ENCODE measurements at places on chromosomes 1 and 21.
A peak's percentile ranks its signal among the peaks of the same experiment; 100 is the strongest.

DNA sequence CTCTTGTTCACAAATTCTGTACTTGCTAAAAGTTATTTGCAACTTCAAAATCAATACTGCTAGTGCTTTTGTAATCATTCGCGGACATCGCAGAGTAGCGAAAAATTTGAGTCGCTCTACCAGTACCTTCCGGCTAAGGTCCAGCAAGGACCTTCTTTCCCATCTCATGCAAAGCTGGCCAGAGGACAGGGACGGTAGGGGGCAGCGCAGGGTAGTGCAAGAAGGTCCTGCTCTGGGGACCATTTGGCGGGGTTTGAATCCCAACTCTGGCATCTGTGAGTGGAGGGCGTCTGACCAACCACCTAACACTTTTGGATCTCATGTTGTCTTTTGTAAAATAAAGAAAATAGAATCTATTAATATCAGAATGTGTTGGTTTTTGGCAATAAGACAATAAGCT is 258.3 kb downstream of the SPATA17 start:
- DNase-seq: peak; percentile 13

DNA sequence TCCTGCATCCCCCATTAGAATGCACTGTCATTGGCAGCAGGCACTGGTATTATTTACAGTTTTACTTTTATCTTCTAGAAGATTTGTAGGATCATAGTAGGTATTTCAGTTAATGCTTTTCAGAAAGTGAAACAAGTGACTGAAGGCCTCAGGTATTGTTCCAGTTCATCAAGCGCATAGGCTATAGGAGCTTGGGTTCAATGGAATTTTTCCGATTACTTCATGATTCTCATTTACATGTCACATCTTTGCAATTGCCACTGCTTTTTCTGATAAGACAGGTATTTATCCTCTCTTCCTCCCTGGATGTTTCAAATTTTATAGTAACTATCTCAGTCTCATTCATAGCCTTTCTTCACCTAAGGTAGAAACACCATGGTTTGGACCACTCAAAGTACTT is 161.3 kb downstream of the NTPCR start:
- no peak for DNase-seq

DNA sequence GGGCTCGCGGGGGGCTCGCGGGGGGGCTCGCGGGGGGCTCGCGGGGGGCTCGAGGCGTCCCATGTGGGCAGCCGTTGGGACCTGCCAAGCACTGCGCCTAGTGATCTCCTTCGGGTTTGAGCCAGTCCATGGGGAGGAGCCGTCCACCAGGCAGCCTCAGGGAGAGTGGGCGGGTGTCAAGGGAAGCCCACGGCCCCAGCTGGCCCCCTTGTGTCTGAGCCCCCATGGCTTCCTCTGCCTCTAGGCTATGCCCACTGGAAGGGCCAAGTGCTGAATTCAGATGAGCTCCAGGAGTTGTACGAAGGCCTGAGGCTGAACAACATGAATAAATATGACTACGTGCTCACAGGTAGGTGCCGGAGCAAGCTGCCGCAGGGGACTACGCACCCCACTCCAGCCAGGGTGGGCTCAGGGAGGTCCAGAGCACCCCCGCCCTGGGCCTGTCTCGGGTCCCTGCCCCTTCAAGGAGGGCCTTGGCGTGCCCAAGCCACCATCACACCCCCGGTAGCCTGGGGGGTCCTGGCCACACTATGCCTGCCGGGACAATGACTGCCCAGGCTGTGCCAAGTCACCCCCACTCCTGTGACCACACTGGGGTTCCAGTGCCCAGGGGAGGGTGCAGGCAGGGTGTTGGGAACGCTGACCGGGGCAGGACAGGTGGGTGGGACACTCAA is 22.6 kb downstream of the PDXK start:
- DNase-seq: no peak

DNA sequence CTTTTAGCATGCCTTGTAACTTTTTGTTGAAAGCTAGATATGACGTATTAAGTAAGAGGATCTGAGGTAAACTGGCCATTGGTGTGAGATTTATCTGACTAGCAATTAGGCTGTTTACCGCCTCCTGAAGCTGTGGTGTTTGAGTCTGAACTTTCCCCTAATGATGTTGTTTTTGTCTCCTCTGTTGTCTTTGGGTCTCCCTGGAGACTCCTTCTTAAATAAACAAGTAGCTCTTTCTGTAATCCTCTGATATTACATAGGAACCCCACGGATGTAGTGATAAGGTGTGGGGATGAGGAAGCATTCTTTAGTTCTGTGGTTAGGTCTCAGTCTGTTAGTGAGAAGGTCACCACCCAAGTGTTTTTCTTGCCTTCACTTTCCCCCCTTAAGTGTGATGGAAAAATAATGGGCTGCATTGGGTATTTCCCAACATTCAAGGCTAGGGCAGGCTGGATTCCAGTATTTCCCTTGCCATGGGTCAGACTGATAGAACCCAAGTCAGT is 33.0 kb downstream of the PRSS38 start:
- no peak for DNase-seq

DNA sequence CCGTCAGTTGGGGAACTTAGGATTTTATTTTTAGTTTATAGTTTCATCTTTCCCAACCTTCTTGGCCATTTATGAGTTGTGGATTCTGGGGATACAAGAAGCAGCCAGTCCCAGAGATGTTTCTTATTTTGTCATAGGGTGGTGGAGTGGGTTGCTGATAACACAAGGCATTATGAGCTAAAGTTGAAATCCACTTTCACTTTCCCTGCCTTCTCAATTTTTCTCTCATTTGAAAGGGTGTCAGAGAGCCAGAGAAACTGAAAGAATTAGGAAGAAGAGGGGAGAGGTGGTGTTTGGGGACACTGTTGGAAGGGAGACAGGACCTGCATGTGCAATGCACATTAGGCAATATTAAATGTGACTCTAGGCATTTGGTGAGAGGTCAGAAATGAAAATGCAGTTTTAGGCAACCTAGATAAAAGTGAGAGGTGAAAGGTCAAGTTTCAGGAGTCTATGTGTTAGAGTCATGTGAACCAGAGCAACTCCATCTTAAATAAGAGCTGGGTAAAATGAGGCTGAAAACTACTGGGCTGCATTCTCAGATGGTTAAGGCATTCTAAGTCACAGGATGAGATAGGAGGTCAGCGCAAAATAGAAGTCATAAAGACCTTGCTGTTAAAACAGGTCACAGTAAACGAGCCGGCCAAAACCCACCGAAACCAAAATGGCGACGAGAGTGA is 71.1 kb upstream of the F3 start:
- DNase-seq: peak; percentile 68

- no peak for DNase-seq
These were observed 63.5 kb upstream of the DMRTB1 start for GRCh38 chr1:53395671-53396215.

DNA sequence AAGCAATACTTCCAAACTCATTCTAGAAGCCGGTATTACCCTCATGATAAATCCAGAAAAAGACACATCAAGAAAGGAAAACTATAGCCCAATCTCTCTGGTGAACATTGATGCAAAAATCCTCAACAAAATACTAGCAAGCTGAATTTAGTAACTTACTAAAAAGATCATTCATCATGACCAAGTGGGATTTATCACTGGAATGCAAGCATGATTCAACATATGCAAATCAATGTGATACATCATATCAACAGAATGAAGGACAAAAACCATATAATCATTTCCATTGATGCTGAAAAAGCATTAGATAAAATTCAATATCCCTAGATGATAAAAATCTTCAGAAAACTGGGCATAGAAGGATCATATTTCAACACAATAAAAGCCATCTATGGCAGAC is 402.9 kb downstream of the TGFB2 start:
- DNase-seq: no peak

DNA sequence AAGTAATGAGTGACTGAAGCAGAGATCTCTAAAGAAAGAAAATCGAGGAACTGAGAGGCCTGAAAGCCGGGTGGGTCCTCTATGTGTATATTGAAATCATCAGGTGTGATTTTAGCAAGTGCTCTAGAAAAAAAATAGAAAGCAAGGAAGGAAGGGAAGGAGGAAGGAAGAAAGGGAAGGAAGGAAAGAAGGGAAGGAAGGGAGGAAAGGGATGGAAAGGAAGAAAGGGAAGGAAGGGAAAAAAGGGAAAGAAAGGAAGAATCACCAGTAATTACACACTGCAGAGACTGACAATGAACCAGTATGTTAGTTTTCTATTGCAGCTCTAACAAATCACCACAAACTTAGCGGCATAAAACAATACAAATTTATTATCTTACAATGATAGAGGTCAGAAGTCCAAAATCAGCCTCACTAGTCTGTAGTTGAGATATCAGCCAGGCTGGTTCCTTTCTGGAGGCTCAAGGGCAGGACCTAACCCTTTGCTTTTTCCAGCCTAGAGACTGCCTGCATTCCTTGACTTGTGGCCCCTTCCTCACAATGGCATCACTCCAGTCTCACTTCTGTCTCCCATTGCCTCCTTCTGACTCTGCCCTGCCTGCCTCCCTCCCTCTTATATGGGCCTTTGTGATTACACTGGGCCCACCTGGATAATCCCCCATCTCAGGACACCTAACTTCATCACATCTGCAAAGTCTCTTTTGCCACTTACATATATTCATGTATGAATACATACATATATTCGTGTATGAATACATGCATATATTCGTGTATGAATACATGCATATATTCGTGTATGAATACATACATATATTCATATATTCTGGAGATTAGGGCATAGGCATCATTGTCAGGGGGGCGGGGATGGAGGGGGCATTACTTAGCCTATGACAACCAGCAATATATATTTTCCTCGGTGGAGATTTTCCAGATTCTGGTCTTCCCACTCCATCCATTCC is 47.5 kb upstream of the CDC42BPA start:
- DNase-seq: no peak

GRCh38 chr1:1924386-1924785 is 5.3 kb upstream of the TMEM52 start:
- DNase-seq: no peak

DNA sequence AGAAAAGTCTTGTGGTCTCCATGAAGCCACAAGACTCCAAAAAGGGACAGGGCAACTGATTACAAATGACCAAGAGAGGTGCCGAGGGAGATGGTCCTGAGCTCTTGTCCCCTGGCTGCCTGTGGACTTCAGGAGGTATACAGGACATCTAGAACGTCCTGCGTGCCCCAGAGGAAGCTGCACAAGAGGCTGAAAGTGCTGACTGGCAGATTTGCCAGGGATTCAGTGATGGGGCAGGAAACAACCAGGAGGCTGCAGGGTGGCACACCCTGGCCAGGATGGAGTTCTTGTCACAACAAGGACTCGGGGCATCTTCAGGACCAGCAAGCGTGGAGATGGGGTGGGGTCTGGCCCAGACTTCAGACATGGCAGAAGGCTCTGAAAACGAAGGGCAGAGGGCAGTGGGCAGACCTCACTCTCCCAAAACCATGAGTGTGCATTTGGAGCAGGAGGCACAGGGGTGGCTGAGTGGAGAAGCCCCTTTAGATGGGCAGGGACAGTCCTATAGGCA is 13.4 kb upstream of the PKP1 start:
- DNase-seq: no peak

DNA sequence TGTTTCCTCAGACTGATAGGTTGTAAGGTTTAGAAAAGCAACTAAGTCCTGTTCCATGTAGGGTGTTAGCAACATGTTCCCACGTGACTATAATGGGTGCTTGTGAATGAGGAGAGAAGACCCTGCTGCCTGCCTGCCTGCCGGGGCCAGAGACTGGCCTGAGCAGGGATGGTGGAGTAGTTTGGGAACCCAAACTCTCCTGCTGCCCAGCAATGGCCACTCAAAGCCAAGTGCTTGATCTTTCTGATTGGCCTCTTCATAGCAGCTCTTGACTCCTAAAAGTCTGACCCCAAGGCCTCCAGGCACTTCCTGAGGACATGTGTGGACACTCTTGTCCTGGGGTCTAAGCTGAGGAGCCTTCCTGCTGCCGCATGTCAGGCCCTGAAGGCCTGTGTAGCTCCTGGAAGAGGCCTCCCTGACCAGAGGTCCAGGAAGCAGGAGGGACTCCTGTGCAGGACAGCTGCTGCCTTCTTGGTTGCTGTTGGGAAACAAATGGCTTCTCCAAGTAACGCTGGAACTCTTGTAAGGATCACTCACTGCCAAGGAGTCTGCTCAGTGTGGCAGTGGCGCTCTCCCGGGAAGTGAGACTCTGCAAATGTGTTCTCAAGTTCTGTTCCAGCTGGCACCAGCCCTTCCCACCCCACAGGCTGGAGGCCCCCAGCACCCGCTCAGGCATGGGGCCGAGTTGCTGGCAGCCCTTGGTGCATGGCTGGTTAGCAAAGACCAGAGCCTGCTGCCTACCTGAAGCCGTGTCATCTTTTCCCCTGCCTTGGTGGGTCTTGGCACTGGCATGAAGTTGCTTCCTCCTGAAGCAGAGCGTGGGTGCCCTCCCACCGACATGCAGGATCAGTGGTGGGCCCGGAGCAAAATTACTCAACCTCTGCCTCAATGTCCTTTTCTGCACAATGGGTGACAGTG is 35.5 kb downstream of the MAN1C1 start:
- DNase-seq: no peak

GRCh38 chr21:17438635-17439034 is 74.2 kb upstream of the CXADR start:
- DNase-seq: no peak

GRCh38 chr1:159598196-159598595 is 10.6 kb downstream of the APCS start:
- no peak for DNase-seq

GRCh38 chr1:195828325-195828724 is 779.9 kb downstream of the KCNT2 start:
- DNase-seq: no peak

- DNase-seq: no peak
These were observed 87.1 kb upstream of the ACTRT2 start for GRCh38 chr1:2934156-2934540.

DNA sequence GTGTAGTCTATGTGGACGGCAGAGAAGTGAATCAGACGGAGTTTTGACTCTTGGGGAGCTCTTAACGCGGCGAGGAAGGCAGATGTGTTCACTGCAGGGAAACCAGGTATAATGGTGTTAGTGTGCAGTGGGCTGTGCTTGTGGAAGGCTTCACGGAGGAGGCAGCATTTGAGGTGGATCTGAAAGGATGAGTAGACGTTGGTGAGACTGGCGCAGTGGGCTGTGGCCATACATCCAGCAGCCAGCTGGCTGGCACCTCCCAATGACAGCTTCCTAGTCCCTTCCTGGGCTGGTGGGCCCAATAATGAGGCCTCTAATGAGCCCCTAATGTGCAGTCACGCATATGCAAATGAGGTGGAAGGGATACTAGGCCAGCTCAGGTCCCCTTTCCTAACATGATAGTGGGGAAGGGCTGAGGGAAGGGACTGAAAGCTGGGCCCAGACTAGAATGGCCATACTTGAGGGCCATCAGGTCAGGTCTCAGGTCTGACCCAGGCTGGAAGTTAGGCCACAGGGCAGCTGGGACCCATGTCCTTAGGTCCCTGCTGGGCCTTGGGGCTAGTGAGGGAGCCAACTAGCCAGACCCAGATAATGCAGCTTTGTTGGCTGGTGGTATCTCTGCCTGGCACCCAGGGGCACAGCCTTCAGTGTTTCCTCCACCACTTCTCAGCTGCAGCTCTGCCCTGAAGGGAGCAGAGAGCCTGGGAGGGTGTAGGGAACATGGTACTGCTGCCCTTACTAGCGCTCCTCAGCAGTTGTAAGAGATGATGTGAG is 3.8 kb downstream of the MAP7D1 start:
- DNase-seq: no peak
